Upper lobe of right lung (tissue), 1 donor: ENCODE measurements at places on chromosomes 7 and 10. TPM values are rescaled to one million over a fixed set of nuclear protein-coding genes. Genes with fewer than 3 reads are reported as not detected.

DNA sequence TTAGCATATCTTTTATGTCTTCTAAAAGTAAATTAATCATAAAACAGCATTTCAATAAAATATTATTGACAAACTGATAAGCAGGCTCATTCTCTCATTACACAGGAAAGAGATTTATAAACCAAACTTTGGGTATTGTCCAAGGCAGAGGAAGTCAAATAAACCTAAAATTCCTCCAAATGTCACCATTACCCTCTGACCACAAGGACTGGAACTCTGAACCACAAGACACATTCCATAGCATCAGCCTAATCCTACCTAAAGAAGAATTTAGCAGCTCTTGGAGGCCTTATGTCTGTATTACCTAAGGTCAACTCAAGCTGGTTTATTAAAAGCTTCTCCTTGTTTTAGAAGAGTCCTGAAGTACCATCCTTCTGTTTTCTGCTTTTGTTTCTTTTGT is 82.4 kb upstream of the SLC13A1 start:
- DNase-seq: no peak

DNA sequence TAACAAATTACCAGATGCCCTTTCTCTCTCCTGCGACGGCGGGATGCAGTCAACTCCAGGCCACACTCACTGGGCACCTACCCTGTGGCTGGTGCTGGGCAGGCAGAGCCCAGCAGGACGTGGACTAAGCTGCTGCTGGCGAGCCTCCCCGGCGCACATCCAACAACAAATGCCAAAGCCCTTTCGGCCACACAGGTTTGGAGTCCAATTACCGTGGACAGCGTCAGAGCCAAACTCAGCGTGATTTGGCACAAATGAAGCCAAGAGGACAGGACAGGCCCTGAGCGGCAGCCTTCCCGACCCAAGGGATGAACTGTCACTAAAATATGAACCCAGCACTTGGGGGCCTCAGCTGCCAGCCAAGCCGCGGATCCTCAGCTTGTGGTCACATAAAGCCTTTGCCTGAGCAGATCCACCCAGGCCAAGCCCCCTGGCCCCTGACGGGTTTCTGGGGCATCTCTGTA is 28.4 kb downstream of the DAGLB start:
- DNase-seq: no peak

DNA sequence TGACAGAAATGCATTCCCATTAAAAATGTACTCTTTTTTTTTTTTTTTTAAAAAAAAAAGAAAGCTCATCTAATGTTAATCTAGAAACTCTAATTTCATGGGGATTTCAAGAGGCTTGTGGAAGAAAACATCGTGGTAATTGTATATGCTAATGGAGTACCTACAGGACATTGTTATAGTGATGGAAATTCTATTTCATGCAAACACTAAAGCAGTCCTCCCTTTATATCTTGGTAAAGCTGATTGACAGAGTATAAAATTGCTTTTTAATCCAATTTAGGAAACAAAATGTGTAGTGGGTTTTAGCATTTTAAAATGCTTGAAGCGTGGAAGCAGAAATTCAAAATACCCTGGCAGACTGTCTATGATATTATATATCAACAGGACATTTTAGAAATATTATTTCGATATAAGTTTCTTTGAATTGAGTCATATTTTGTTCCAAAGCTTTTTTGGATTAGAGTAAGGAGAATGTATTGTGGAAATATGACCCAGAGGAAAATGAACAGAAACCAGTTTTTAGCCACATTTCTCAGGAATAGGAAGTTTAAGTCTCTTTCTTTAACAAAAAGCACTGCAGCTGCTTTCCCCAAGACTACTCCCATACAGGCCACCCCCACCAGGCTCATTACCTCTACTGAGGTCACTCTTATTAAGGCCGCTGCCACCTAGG is 121.9 kb downstream of the WNT2 start:
- no peak for DNase-seq

GRCh38 chr7:100968031-100968430 is 1.3 kb upstream of the MUC12 start:
- no peak for DNase-seq

The KLLN gene
- total RNA-seq: 0.41 TPM

DNA sequence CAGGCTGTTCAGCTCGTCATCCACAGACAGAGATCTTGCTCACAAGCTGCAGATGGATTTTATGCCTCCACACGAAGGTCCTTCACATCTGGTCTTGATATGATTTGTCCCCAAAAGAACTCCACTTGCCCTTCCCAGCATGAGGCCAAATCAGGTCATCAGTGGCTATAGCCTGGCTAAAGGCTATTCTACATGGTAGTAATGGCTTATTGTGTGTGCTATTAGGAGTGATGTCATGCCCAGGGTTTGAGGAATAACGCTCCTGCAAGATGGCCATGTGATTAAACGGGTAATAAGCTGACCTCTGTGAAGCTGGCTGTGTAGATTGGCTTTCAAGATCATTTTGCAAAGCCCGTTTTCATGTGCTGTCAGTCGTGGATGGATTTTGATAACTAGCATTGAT is 313.8 kb downstream of the FRMD4A start:
- no peak for DNase-seq

The PVRIG gene
- total RNA-seq: 1.4 TPM

The VSTM4 gene
- 19.5 TPM for total RNA-seq

DNA sequence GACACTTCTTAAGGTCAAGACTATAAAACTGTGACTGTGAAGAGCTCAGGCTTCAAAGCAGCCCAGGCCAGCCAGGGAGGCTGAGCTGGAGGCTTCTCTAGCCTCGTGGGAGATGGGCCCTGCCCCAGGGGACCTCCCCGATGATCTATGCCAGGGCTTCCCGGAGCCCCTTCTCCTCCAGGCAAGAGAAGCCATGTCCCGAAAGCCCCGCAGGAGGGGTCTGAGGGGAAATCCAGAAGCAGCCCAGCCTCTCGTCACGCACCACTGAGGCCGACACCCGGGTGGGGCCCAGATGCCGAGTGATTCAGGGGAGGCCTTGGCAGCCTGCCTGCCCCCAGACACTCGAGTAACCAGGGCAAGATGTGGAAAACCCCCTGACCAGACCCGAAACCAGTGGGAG is 63.7 kb downstream of the PROSER2 start:
- peak; percentile 57 for DNase-seq

DNA sequence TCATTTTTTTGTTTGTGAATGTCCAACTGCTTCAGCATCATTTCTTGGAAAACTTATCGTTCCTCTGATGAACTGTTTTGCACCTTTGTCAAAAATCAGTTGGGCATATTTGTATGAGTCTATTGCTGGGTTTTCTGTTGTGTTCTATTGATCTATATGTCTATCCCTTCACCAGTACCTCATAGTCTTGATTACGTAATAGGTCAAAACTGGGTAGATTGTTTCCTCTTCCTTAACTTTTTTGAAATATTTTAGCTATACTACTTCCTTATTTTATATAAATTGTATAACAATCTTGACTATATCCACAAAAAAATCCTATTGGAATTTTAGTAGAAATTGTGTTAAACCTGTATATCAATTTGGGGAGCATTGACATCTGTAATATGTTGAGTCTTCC is 104.1 kb upstream of the PALS2 start:
- no peak for DNase-seq

GRCh38 chr7:37359662-37360444 is 88.8 kb downstream of the ELMO1 start:
- no peak for DNase-seq

- peak; percentile 13 for DNase-seq
Observed at GRCh38 chr10:124886610-124887009, 55.3 kb upstream of the ZRANB1 start.

The KCNH2 gene
- 3.6 TPM for total RNA-seq

The ELN gene
- 231 TPM for total RNA-seq

The KIAA1549 gene
- total RNA-seq: 5.7 TPM

GRCh38 chr10:103333934-103334520 is 16.9 kb downstream of the PCGF6 start:
- DNase-seq: no peak

DNA sequence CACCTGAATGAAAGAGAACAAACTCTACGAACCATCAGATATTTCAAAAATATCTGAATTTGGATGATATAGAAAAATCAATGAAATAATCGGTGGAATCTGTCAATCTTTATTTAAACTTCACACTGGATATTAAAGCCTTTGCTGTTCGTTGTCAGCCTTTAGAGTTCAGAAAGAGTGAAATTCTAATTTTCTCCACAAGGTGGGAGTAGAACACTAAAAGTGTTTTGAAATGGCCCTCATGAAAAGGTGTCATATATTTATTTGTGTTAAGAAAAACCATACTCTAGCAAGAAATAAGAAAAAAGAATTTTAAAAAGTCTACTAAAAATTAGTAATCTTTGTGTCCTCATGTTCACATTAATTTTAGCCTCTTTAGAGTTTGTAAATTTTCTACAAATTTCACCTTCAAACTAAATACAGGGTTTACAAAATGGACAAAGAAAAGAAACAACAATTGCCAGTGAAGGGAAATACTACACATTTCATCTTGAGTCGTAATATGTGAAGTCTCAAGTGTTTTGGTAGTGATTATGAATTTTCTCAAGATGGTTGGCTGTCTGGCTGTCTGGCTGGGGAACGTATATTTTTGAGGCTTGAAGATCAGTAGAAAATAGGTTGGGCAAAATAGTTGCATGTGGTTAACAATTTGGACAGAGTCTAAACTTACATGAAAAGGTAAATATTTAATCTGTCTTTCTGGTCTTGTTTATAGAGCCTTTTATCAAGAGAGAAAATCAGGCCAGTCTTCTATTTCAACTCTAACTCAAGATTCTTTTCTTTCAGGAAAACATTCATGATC is 43.7 kb downstream of the DNAJB9 start:
- DNase-seq: no peak

- no peak for DNase-seq
Observed at GRCh38 chr10:133315847-133316246, 7.1 kb downstream of the ZNF511 start.

DNA sequence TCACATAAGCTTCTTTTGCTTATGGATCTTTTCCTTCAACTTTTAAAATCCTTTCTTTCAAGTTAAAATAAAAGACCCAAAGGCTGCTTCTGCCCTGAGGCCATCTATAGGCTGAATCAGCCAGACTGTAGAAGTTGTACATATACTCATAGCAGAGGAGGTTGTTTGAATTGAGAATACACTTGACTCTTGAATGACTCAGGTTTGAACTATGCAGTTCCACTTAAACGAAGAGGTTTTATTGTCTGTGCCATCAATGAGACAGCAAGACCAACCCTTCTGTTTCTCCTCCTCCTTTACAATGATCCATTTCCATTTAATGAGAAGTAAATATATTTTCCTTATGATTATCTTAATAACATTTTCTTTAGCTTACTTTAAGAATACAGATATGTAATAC is 5.8 kb downstream of the ZNF365 start:
- DNase-seq: no peak

DNA sequence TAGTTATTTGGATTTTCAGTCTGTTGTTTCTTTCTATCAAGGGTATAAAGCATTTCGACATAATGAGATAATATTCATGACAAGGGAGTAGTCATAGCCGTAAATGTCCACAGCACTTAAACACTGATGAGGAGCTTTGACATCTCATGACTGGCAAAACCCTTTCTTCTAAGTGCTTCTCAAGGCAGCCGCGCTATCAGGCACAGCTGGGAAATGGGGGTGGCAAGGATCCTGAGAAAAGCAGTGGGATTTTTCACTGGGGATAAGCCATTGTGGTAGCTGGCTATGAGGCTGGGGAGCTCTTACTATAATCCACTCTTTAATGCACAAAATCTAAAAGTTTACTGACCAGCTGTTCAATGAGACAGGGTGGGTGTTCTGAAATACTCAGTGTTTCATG is 493.2 kb upstream of the KLF6 start:
- DNase-seq: no peak

The TMEM72 gene
- not detected for total RNA-seq

GRCh38 chr7:42673951-42674350 is 237.9 kb downstream of the C7orf25 start:
- DNase-seq: no peak

- no peak for DNase-seq
Observed at GRCh38 chr10:43667317-43667731, 18.6 kb upstream of the ZNF32 start.

The TRIL gene
- total RNA-seq: 6.5 TPM

The MARCHF5 gene
- total RNA-seq: 28.0 TPM

DNA sequence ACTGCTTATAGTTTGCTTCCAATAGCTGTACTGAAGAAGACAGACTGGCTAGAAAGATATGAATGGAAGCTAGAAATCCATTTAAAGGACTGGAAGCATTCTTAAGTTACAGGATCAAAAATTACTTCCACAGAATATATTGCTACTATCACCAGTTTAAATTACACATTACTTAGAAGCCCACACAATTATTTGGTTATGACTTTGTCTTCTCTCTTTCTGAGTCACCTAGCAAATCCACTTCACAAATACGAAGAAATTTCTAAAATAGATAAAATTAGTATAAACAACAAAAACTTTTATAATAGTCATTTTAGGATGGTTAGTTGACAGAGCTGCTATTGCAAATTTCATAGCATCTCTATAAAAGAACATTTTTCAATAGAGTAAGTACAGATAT is 108.1 kb downstream of the SNX13 start:
- DNase-seq: no peak

DNA sequence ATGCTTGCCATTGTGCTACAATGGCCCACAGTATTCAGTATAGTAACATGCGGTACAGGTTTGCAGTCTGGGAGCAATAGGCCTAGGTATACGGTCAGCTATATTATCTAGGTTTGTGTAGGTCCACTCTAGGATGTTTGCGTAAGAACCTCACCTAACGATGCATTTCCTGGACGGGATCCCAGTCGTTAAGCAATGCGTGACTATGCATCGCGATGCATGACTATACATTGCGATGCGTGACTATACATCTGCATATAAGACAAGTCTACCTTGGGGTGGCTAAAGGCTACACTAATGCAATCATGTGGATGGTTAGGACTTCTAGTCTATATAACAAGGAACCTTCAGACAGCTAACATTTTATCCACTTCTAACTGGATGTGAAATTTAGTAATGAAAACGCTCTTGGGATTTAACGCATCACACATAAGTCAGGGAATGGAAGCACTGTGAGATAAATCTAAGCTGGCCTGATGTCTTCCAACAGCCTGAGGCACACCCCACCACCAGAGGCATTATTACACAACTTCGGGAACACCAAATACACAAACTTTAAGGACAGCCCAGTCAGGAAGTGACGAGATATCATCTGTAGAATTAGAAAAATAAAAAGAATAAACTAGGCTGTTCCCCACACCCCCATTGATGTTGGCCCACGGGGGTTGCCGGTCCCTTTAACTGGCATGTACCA is 9.2 kb downstream of the GNA12 start:
- no peak for DNase-seq

The CPA1 gene
- not detected for total RNA-seq

The CXCL12 gene
- 40.8 TPM for total RNA-seq

DNA sequence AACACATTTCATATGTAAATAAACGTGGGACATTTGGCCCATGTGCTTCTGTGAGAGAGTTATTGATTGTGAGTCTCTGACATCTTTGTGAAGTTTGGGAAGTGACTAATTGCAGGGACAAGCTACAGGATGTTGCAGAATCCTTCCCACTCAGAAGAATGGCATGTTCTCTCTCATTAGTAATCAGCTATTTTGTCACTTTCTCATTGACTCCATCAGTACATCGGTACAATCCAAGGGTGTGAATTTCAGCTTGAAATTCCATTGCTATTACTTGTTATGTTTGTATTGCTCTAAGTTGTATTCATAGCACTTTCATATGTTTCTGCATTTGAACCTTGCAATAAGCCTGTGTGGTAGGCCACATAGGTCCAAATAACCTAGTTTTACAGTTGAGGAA is 100.0 kb upstream of the KCNMA1 start:
- no peak for DNase-seq
